ENCODE measurements at places on chromosomes 1 and 21. TPM values are rescaled to one million over a fixed set of nuclear protein-coding genes. Genes with fewer than 3 reads are reported as not detected.
A peak's percentile ranks its signal among the peaks of the same experiment; 100 is the strongest.

- peaks cover 3% of the 10 kb centered on the region for H3K27me3 ChIP-seq
- no peak for DNase-seq
- peaks cover 38% of the 10 kb centered on the region for H3K36me3 ChIP-seq
- no peak overlapping the region for H3K4me3 ChIP-seq
Measured at GRCh38 chr1:91541918-91542533, 41.4 kb downstream of the CDC7 start.

DNA sequence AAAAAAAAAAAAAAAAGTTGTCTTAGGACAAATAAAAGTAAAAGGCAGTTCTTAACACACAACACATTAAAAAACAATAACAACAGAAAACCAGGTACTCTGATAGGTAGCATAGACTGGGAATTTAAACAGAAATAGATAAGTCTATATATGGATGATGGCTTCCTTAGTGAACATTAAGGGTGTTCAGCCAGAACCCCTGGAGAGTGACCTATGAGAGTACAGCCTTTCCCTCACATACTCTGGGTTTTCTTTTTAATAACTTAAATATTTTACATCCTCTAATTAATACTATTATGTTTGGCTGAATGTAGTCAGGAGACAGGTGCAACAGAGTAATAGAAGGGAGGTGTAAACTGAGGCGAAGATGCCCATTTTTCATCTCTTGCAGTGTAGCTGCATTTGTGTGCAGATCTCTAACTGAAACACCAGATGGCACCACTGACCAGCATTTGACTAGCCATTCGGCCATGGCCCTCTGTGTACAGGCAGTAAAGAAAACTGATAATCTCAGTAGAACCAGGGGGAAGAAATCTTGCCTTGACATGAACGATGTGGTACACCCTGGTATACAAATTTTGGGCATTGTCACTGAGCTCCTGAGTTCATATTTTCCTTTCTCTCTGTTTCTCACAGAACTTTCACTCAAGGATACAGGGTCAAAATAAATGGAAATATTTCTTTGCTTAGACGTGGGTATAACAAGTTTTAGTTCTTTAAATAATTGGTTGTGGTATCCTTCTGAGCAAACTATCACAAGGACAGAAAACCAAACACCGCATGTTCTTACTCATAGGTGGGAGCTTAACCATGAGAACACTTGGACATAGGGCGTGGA lies 7.6 kb downstream of the TTF2 start:
- no peaks in the 10 kb centered on the region for H3K27me3 ChIP-seq
- H3K27ac ChIP-seq, result no peak overlapping the region
- DNase-seq, result peak; percentile 52
- H3K36me3 ChIP-seq, result peaks cover 44% of the 10 kb centered on the region
- no peak overlapping the region for H3K4me3 ChIP-seq
- peaks cover 46% of the 10 kb centered on the region for H3K4me1 ChIP-seq

GRCh38 chr1:215111916-215112315 lies 29.4 kb downstream of the KCNK2 start:
- no peaks in the 10 kb centered on the region for H3K4me1 ChIP-seq
- no peaks in the 10 kb centered on the region for H3K27me3 ChIP-seq
- H3K4me3 ChIP-seq, result no peak overlapping the region
- no peaks in the 10 kb centered on the region for H3K36me3 ChIP-seq
- H3K27ac ChIP-seq, result no peak overlapping the region

- H3K27ac ChIP-seq, result no peak overlapping the region
- H3K27me3 ChIP-seq, result peaks cover 16% of the 10 kb centered on the region
- no peak overlapping the region for H3K4me3 ChIP-seq
- no peaks in the 10 kb centered on the region for H3K4me1 ChIP-seq
- H3K36me3 ChIP-seq, result no peaks in the 10 kb centered on the region
Measured at GRCh38 chr1:44076066-44076465, 42.6 kb upstream of the KLF17 start.

- H3K4me1 ChIP-seq, result peaks cover 16% of the 10 kb centered on the region
- no peak for DNase-seq
- peaks cover 25% of the 10 kb centered on the region for H3K36me3 ChIP-seq
- H3K4me3 ChIP-seq, result no peak overlapping the region
Measured at GRCh38 chr1:93093332-93094006, 14.4 kb downstream of the MTF2 start.

DNA sequence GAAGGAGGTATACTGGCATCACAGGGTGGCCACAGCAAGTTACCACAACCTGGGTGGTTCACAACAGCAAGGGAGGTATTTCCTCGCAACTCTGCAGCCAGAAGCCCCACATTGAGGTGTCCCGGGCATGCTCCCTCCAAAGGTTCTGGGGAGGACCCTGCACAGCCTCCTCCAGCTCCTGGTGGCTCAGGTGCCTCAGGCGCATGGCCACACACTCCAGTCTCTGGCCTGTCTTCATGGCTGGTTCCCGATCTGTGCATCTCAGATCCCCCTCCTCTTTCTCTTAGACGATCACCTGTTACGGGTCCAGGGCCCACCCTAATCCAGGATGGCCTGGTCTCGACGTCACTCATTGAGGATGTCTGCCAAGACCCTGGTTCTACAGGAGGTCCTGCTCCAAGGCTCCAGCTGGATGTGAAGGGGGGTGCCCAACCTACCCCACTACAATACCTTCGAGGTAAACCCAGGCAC lies 6.7 kb upstream of the ARF1 start:
- H3K36me3 ChIP-seq, result peaks cover 2% of the 10 kb centered on the region
- DNase-seq, result no peak
- H3K4me3 ChIP-seq, result no peak overlapping the region
- no peak overlapping the region for H3K27ac ChIP-seq
- H3K4me1 ChIP-seq, result peaks cover 9% of the 10 kb centered on the region

- peaks cover 50% of the 10 kb centered on the region for H3K36me3 ChIP-seq
- no peak for DNase-seq
- H3K4me3 ChIP-seq, result peak overlapping the region; percentile 82
- H3K4me1 ChIP-seq, result peaks cover 56% of the 10 kb centered on the region
Measured at GRCh38 chr1:151908228-151908691, 1.1 kb downstream of the THEM4 start.

DNA sequence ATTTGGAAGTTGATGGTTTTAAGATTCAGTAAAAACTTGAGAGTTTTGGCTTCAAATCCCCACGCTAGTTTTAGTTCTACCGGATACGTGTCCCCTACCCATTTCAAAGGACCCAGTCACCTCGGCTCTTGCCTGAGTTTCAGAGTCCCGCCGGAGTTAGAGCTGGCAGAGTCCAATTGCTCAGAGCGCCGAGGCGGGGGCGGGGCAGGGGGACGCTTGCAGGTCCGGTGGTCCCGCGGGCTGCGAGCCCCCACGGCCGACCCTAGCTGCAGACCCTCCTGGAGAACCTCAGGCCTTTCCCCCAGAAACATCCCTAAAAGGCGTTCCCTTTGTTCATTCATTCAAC lies 765 bp upstream of the VPS45 start:
- H3K36me3 ChIP-seq, result peaks cover 25% of the 10 kb centered on the region
- H3K4me1 ChIP-seq, result peaks cover 39% of the 10 kb centered on the region
- H3K27me3 ChIP-seq, result no peaks in the 10 kb centered on the region
- peak overlapping the region; percentile 89 for H3K27ac ChIP-seq
- peak overlapping the region; percentile 95 for H3K4me3 ChIP-seq

- H3K4me1 ChIP-seq, result peaks cover 86% of the 10 kb centered on the region
- peaks cover 11% of the 10 kb centered on the region for H3K36me3 ChIP-seq
- H3K4me3 ChIP-seq, result no peak overlapping the region
Measured at GRCh38 chr1:66274634-66275033, 259.3 kb upstream of the SGIP1 start.

- no peaks in the 10 kb centered on the region for H3K4me1 ChIP-seq
- no peak overlapping the region for H3K4me3 ChIP-seq
- no peak for DNase-seq
- H3K27me3 ChIP-seq, result no peaks in the 10 kb centered on the region
- H3K36me3 ChIP-seq, result no peaks in the 10 kb centered on the region
- no peak overlapping the region for H3K27ac ChIP-seq
Measured at GRCh38 chr1:204045430-204045829, 27.5 kb upstream of the SOX13 start.

DNA sequence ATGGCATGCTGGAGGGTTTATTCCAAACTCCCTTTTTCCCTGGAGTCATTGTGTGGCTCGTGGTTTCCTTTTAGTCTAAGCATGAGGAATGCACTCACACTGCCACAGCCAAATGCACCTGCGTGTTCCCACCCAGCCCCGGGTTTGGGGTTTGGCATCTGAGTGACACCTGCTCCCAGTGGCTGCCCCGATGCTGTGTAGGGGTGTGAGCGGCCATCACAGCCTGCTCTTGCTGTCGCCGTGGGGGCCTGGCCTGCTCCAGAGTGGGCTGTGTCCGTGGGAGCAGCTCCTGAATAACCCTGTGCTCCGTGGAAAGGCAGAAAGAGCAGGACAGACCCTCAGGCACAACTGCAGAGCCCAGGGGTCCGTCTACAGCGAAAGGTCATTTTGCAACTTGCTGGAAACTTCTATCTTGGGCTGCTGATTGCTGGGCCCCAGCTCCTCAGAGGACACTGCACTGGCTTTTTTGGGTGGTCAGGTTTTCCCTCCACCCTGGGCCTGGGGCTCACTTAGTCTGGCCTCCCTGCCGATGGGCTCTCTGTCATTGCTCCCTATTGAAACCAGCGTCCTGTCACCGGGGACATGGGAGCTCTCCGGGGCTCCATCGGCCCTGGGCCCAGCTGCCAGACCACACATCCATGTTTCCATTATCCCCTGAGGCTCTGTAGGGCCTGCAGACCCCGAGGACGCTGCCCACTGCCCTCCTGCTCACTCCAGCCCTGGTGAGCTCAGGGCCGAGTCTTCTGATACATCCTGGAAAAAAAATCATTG lies 74.1 kb downstream of the AJAP1 start:
- no peak for DNase-seq
- no peaks in the 10 kb centered on the region for H3K36me3 ChIP-seq
- H3K4me1 ChIP-seq, result no peaks in the 10 kb centered on the region
- no peaks in the 10 kb centered on the region for H3K27me3 ChIP-seq
- H3K4me3 ChIP-seq, result no peak overlapping the region

DNA sequence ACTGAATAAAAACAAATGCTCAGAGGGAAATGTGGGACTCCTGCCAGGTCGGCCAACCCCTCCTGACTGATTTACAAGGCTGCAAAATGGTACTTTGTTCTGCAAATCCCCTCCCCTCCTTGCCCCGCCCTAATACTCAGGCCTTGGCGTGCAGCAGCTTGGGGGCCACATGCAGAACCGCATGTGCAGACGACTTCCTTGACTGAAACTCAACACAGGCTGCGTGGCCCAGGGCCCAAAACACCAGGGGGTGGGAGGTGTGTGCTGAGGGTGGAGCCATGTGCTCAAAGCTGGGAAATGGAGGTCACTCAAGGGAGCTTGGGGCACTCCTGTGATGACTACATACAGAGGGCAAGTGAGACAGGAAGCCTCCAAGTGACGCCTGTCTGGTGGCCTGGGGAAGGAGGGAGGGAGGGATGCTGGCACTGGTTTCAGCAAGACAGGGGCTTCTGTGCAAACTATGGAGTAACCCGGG lies 87.2 kb downstream of the MRPL37 start:
- DNase-seq, result peak; percentile 83
- H3K27ac ChIP-seq, result peak overlapping the region; percentile 82
- H3K4me1 ChIP-seq, result peaks cover 84% of the 10 kb centered on the region
- no peaks in the 10 kb centered on the region for H3K36me3 ChIP-seq
- H3K4me3 ChIP-seq, result peak overlapping the region; percentile 44
- H3K27me3 ChIP-seq, result no peaks in the 10 kb centered on the region

- no peak overlapping the region for H3K27ac ChIP-seq
- no peaks in the 10 kb centered on the region for H3K36me3 ChIP-seq
- peaks cover 13% of the 10 kb centered on the region for H3K27me3 ChIP-seq
- no peak overlapping the region for H3K4me3 ChIP-seq
Measured at GRCh38 chr21:38507374-38507942, 9.2 kb upstream of the ERG start.

RGS13 gene
- not detected for total RNA-seq

LCE1E gene
- not detected for total RNA-seq

LAPTM5 gene
- 482 TPM for total RNA-seq

LHX8 gene
- not detected for total RNA-seq

Data from activated CD4-positive, alpha-beta memory T cell treated with anti-CD3 and anti-CD28 coated beads, Interleukin-2, amount 10 ng/mL, durations not matched to agents 7 days and 5 days (primary cell).